Progenitor cell of endocrine pancreas (in vitro differentiated cells): ENCODE measurements at places on chromosomes 3 and 15. TPM values are rescaled to one million over a fixed set of nuclear protein-coding genes. Genes with fewer than 3 reads are reported as not detected.
A peak's percentile ranks its signal among the peaks of the same experiment; 100 is the strongest.

The AGTR1 gene
- total RNA-seq: 7.7 and 8.2 TPM in 2 replicates

The RTP4 gene
- not detected in 2 replicates for total RNA-seq

The SATB1 gene
- total RNA-seq: 58.3 and 65.6 TPM in 2 replicates

- H3K27ac ChIP-seq: no peak overlapping the region
- no peaks in the 10 kb centered on the region for H3K4me1 ChIP-seq
- H3K27me3 ChIP-seq: no peaks in the 10 kb centered on the region
- no peak for DNase-seq
- H3K36me3 ChIP-seq: no peaks in the 10 kb centered on the region
These were observed 487.2 kb upstream of the FRG2C start for GRCh38 chr3:75176937-75177336.

DNA sequence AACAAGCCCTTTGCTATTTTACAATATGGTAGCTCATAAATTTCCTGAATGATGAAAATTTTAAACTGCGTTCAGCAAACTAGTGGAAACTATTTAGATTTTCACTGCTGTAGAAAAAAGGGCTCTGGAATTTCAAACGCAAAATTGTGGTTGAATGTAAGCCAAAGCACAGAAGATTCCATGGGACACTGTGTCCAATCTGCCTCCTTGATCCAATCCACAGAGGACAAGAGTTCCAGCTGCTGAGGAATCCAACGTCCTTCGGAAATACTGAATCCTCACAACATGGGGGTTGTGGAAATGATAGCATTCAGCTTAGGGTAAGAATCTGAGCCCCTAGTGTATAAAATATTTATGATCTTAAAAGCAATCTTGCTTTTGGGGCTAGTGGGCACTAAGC is 161.0 kb downstream of the PLD1 start:
- no peak for DNase-seq
- peaks cover 48% of the 10 kb centered on the region for H3K36me3 ChIP-seq
- H3K4me3 ChIP-seq: no peak overlapping the region
- H3K27me3 ChIP-seq: no peaks in the 10 kb centered on the region

GRCh38 chr15:27342991-27343390 is 372.0 kb downstream of the GABRG3 start:
- no peak overlapping the region for H3K4me3 ChIP-seq
- no peaks in the 10 kb centered on the region for H3K4me1 ChIP-seq
- DNase-seq: no peak
- H3K27me3 ChIP-seq: no peaks in the 10 kb centered on the region

DNA sequence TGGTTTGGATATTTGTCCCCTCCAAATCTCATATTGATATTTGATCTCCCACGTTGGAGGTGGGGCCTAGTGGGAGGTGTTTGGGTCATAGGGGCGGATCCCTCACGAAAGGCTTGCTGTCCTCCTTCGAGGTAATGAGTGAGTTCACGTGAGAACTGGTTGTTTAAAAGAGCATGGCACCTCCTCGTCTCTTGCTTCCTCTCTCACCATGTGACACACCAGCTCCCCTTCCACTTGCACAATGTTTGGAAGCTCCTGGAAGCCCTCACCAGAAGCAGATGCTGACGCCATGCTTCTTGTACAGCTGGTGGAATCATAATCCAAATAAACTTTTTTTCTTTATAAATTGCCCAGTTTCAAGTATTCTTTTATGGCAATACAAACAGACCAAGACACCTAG is 38.6 kb downstream of the RFTN1 start:
- DNase-seq: no peak
- H3K4me1 ChIP-seq: peaks cover 11% of the 10 kb centered on the region
- H3K36me3 ChIP-seq: no peaks in the 10 kb centered on the region
- no peak overlapping the region for H3K27ac ChIP-seq
- H3K27me3 ChIP-seq: peaks cover 12% of the 10 kb centered on the region
- no peak overlapping the region for H3K4me3 ChIP-seq

- no peak overlapping the region for H3K27ac ChIP-seq
- peaks cover 32% of the 10 kb centered on the region for H3K27me3 ChIP-seq
- H3K36me3 ChIP-seq: no peaks in the 10 kb centered on the region
- H3K4me3 ChIP-seq: no peak overlapping the region
- DNase-seq: no peak
These were observed 2.5 kb upstream of the ISLR start for GRCh38 chr15:74170875-74171578.

DNA sequence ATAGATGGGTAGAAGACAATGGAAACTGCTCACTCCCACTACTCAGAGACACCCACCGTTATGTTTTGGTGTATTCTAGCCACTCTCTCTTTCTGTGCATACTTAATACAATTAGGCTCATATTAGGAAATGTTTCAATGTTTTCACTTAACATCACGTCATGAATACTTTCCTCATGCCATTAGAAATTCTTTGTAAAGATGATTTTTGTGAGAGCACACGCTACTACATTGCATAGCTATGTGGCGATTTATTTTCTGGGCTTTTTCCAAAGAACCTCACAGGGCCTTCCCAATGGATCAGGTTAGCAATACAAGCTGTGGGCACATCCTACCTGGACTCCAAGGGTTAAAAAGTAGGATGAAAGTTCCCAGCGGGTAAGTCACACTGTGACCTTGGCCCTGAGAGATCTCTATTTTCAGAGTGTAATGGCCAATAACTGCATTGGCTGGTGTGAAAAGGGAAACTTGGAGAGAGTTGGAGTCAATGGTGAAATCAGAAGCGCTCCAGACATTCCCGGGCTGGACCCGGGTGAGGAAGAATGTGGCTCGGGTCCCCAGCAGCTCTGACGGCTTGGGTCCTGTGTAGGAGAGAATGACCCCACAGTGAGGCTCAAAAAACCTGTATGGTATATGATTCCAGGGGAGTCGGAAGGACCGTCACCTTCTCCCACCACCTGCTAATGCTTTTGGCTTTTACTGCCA is 25.8 kb upstream of the TGM5 start:
- H3K4me1 ChIP-seq: no peaks in the 10 kb centered on the region
- H3K36me3 ChIP-seq: no peaks in the 10 kb centered on the region
- H3K27ac ChIP-seq: no peak overlapping the region
- H3K27me3 ChIP-seq: peaks cover 50% of the 10 kb centered on the region
- no peak overlapping the region for H3K4me3 ChIP-seq

DNA sequence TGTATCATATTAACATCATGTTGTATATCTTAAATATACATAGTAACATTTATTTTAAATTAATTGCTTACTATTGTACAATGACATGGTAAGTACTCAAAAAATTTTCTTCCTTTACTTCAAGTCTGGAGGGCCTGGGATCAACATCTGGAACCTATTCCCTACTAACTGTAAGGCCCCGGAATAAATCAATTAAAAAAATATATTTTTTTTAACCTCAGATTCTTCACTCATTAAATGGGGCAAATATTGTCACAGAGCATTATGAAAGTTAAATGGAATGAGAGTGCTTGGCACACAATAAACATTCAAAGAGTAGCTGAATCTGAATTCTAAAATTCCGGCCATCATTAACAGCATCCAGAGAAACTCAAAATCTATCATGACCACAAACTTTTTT is 16.5 kb downstream of the GSK3B start:
- peaks cover 4% of the 10 kb centered on the region for H3K4me1 ChIP-seq
- H3K27ac ChIP-seq: peak overlapping the region; percentile 79
- DNase-seq: no peak
- no peak overlapping the region for H3K4me3 ChIP-seq
- H3K36me3 ChIP-seq: peaks cover 20% of the 10 kb centered on the region

DNA sequence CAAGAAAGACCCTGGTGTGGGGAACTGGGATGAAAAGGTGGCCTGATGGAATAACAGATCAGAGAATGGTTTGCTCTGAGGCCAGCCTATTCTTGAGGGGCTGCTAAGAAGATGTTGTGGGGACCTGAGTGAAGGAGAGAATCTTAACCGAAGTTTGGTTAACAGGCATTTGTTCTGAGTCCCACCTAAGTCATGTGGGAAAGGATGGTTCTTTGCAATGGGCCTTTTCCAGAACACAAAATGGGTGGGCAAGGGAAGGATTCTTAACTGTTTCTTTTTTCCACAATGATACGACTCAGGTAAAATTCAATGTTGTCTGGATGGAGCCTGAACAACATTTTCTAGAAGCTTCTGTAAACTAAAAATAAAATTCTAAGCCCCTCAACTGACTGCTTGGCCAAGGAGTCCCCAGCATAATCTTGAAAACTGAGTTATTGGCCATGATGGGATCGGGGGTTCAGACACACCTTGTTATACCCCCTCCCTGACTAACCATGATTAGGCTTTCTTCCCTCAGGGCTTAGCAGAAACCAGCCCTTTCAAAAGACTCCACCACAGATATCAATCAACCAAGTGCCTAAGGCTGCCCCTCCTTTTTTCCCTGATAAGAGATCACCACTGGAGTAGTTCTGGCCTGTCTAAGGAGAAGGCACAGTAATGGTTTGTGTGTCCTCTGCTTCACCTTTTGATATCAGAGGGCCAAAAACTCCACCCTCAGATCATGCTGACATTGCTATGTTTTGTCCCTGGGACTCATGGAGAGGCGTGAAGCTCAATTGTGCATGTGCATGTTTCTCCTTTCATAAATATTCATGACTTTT is 30.1 kb downstream of the SCN11A start:
- no peaks in the 10 kb centered on the region for H3K27me3 ChIP-seq
- H3K4me3 ChIP-seq: no peak overlapping the region
- no peak for DNase-seq
- no peaks in the 10 kb centered on the region for H3K36me3 ChIP-seq

DNA sequence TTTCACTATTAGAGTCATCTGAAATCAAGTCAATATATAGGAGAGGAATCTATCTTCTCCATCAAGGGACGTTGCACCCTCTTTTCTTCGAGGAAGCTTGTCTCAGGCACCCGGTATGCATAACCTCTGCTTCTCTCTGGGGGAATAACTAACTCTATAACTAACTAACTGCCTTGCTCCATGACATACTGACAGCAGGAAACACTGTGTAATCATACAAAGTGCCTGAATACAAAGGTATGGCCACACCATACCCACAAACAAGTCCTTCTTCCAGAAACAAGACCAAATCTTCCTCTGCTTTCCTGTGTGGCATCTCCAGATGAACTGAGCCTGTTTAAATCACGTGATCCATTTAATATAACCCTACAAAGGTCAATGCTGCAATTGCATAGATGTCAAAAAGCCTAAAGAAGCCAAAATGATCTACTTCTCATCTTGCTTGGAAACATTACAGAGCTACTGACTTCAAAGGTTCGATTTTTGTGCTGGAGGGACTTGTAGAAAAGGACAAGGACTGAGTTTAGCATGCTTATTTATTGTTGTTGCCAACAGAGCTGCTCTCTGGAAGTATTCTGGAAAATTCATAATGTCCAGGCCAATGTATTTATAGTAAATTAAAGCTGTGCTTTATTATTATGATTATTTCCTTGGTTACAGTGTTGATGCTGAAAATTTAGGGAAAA is 380.5 kb downstream of the FOXP1 start:
- H3K27ac ChIP-seq: peak overlapping the region; percentile 73
- H3K4me3 ChIP-seq: no peak overlapping the region
- peaks cover 64% of the 10 kb centered on the region for H3K4me1 ChIP-seq
- peaks cover 2% of the 10 kb centered on the region for H3K36me3 ChIP-seq
- DNase-seq: no peak
